EH (cell line): ENCODE measurements at places on chromosomes 11 and 22.

- peak; percentile 18 for DNase-seq
These were observed 2.6 kb downstream of the TAGLN start for GRCh38 chr11:117201658-117202305.

DNA sequence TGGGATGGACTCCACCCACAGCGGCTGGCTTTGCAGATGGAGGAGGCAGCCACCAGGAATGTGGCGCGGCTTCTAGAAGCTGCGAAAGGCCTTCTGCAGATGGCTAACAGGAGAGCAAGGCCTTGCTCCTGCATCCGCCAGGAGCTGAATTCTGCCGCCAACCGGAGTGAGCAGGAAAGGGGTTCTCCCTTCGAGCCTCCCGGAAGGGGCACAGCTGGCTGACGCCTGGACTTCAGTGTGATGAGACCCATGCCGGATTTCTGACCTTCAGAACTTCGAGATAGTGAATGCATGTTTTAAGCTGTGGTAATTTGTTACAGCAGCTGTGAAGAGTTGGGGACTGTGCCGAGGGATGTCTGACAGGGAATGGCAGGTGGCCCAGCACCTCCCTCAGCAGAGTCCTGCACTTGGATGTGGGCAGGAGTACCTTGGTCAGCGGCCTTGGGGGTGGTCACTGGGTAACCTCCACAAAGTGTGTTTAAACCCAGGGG, 7.7 kb downstream of the TBC1D22A start:
- no peak for DNase-seq

- DNase-seq: no peak
These were observed 957.6 kb upstream of the CCDC90B start for GRCh38 chr11:84243629-84244263.

- no peak for DNase-seq
These were observed 114.5 kb upstream of the MTNR1B start for GRCh38 chr11:92854952-92855351.

- DNase-seq: no peak
These were observed 28.2 kb upstream of the OPCML start for GRCh38 chr11:133560472-133560855.

GRCh38 chr22:29661336-29661735, 57.9 kb downstream of the NF2 start:
- DNase-seq: peak; percentile 35

DNA sequence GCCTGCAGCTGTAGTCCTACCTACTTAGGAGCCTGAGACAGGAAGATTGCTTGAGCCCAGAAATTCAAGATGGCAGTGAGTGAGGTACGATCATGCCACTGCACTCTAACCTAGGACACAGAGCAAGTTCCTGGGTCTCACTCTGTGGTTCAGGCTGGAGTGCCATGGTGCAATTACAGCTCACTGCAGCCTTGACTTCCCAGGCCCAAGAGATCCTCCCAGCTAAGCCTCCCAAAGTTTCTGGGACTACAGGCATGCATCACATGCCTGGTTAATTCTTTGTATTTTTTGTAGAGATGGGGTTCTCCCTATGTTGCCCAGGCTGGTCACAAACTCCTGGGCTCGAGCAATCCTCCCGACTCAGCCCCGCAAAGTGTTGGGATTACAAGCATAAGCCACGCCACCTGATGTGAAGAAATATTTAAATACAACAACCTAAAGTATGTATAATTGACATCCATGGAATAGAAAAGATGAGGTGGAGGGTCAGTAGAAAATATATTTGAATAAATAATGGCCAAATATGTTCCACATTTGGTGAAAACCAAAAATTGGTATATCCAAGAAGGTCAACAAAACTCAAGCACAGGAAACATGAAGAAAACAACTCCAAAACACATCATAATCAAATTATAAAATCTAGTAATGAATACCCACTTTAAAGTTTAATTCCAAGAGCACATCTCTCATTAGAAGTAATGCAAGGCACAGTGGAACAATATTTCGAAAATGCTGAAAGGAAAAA, 47.9 kb upstream of the IGLL5 start:
- no peak for DNase-seq

DNA sequence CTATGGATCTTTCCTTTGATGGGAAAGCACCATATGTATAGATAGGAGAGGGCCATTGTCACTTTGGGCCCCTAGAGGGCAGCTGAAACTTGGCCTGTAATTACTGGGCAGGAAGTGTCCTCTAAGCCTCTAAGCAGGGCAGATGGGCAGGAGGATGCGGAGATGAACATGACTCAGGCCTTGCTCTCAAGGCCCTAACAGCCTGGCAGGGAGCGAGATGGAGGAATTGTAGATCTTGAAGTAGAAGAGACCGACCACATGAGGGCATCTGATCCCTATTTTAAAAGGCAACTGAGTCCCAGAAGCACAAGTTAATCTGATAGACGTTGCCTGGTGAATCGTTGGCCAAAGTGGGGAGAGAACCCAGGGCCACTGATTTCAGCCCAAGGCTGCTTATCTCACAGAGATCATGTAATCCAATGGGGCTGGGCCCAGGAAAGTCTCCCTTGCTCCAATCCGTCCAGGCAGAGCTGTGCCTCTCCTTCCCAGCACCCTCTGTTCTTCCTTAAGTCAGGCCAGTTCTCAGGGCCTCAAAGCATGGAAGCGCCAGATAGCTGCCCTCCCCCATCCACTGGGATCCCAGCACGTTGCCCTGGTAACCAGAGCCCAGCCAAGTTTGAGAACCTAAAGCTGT, 2.5 kb upstream of the SEPTIN3 start:
- DNase-seq: peak; percentile 95

GRCh38 chr11:123233280-123233974, 38.4 kb upstream of the CLMP start:
- peak; percentile 23 for DNase-seq

GRCh38 chr11:62433904-62434276, 15.1 kb downstream of the SCGB1A1 start:
- DNase-seq: no peak

DNA sequence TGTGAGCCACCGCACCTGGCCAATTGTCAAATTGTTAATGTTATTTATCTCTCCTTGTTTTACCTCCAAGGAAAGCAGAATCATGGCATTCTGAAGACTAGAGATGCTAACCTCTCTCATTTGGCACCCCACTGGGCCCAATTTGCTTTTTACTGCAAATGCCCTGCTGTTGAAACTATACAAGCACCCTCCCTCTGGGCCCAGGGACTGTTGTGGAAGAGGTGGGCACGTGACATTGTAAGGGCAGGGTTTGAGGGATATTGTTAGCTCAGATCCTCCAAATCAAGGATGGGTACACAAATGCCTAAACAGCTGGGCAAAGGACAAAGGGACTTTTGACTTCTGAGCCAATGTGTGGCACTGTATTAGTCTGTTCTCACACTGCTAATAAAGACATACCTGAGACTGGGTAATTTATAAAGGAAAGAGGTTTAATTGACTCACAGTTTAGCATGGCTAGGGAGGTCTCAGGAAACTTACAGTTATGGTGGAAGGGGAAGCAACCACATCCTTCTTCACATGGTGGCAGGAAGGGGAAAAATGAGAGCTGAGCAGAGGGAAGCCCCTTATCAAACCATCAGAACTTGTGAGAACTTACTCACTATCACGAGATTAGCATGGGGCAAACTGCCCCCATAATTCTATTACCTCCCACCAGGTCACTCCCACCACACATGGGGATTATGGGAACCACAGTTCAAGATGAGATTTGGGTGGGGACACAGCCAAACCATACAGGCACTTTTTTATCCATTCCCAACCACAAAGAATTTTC, 6.5 kb upstream of the ALDH3B2 start:
- no peak for DNase-seq

GRCh38 chr11:111483431-111483830, 28.8 kb downstream of the BTG4 start:
- DNase-seq: no peak

- DNase-seq: peak; percentile 31
These were observed 2.6 kb downstream of the METTL15 start for GRCh38 chr11:28110821-28111200.

DNA sequence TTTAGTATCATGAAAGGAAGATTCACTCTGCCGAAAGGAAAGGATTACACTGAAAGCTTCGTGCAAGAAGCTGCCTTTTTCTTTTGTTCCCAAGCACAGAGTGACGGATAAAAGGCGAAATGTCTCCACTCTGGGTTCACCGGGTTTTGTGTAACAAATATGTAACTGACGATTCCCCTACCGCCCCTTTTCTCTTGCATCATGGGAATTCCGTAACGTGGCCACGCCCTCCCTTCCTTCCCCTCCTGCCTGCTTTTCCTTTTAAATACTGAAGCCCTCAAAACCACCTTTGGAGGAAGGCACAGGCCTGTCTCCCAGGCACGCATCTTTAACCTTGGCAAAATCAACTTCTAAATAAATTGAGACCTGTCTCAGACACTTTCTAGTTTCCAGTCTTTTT, 16.4 kb upstream of the TESMIN start:
- DNase-seq: no peak

GRCh38 chr11:13602844-13603243, 65.6 kb upstream of the FAR1 start:
- DNase-seq: no peak

GRCh38 chr11:102489186-102490145, 36.9 kb upstream of the TMEM123 start:
- DNase-seq: no peak

DNA sequence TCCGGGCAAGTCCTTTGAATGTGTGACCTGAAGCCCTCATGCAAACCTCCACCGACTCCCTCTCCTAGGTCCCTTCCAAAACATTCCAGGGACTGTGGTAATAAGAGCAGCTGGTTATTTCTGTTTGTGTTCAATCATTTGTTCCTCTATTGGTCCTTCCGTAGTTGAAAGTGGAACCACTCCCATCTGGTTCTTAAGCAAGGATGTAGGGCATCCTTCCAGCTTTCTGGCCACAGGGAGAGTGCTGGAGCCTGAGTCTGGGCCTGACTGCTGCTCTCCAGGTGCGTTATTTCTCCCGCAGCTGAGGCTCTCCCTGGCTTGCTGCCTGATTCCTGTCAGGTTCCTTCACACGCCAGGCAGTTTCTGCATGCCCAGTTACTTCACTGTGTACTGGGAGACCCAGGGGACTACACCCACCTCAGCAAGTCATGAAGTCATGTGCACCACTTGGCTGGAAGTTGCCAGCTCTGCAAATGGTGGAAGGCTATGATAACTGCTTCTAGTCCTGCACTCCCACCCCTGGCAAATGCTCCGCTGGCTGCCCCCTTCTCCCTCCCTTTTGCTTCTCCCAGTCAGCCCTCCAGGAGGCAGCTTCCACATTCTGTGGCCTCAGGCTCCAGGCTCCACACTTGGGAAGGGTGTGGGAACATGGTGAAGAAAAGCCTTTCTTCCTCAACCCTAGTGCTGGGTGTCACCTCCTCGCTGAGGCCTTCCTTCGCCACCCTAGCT, 4.0 kb upstream of the ALX4 start:
- DNase-seq: no peak

GRCh38 chr11:102229510-102230123, 87.7 kb upstream of the BIRC3 start:
- DNase-seq: no peak
